ENCODE measurements at places on chromosomes 12 and 14.

GRCh38 chr12:5139751-5140150 lies 96.1 kb downstream of the KCNA5 start:
- no peak for DNase-seq

- DNase-seq = no peak
Observed at GRCh38 chr14:27056586-27056985, 458.8 kb upstream of the NOVA1 start.

- no peak for DNase-seq
Observed at GRCh38 chr12:95836630-95837239, 22.0 kb upstream of the SNRPF start.

- DNase-seq = no peak
Observed at GRCh38 chr14:58701604-58702003, 63.8 kb downstream of the DACT1 start.

GRCh38 chr12:69457433-69457832 lies 12.8 kb upstream of the FRS2 start:
- DNase-seq = no peak

GRCh38 chr12:108298761-108299275 lies 40.3 kb downstream of the CMKLR1 start:
- DNase-seq = no peak

GRCh38 chr12:47714826-47715386 lies 9.1 kb upstream of the RPAP3 start:
- DNase-seq = no peak
